ENCODE measurements at places on chromosomes 1 and 21.

DNA sequence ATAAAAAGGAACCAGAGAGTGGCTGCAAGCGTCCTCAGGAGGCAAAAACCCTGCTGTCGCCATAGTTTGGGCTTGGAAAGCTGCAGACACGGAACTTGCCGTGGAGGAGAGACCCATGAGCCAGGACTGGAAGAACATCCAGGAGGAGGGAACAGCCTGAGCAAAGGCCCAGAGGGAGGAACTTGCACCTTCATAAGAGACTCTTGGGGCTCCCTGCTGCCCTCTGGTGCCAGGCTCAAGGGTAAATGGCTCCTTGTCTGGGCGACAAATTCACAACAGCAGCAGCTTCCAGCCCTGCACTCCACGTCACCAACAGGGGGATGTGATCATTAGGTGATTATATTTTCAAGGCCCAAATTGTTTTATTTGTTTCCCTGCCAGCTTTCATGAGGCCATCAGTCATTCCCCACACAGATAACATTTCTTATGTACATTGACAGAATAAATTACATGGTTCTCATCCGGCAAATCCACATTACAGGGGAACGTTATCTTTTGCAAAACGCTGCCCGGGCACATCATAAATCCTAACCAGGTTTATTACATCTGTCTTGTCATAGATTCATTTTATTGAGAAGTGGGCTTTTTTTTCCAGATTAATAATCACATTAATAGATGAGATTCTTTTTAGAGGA is 143.0 kb upstream of the GRIK3 start:
- peak; percentile 21 for DNase-seq
- no peak overlapping the region for H3K27ac ChIP-seq
- no peaks in the 10 kb centered on the region for H3K27me3 ChIP-seq

DNA sequence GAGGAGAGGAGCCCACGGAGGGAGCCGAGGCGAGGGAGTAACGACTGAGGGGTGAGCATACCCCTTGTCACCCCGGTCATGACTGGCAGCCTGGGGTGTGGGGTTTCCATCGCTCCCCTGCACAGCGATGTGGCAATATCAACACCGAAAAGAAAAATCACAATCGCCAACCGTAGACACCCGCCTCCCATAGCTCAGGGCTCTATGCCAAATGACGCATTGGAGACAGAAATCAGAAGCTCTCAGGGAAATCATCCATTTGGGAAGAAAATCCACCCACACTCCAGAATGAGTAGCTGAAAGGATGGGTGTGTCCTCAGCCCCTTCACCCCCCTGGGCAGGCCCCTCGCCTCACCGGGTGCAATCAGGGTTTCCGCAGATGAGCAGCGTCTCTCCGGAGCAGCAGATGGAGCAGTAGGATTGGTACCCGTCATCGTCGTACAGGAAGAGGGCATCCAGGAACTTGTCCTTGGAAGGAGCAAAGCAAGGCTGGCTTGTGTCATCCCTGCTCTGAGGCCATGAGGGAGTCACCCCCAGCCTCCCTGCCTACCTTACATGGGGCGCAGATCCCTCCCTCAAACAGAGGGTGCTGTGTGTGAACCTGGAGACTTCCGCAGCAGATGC is 2.5 kb downstream of the DNMT3L start:
- no peak overlapping the region for H3K27ac ChIP-seq
- peaks cover 2% of the 10 kb centered on the region for H3K27me3 ChIP-seq

DNA sequence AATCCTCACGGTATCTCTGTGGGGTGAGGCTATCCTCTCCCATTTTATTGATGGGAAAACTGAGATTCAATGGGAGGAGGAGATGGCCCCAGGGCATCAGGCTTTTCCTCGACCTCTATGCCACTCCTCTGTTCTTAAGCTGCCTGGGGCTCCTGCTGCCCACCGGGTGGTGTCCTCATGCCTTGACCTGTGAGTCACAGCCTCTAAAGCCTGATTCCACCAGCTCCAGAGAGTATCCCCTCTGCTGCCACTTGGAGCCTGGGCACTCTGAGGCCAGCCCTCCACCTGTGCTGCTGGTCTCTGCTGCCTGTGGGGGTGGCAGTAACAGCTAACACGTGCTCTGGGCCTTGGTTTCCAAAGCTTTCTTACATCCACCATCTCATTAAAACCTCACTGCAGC is 241.2 kb downstream of the TRABD2B start:
- no peak overlapping the region for H3K27ac ChIP-seq
- no peaks in the 10 kb centered on the region for H3K27me3 ChIP-seq
- no peak overlapping the region for H3K4me3 ChIP-seq
- no peak for DNase-seq
- H3K4me1 ChIP-seq, result no peaks in the 10 kb centered on the region

- DNase-seq, result no peak
- H3K27ac ChIP-seq, result no peak overlapping the region
- H3K36me3 ChIP-seq, result no peaks in the 10 kb centered on the region
- no peaks in the 10 kb centered on the region for H3K4me1 ChIP-seq
- no peaks in the 10 kb centered on the region for H3K27me3 ChIP-seq
These were observed 6.1 kb upstream of the KRTAP23-1 start for GRCh38 chr21:30354308-30355005.

GRCh38 chr1:198888379-198888943 is 249.6 kb downstream of the PTPRC start:
- no peak overlapping the region for H3K27ac ChIP-seq
- H3K36me3 ChIP-seq, result peaks cover 5% of the 10 kb centered on the region
- peaks cover 33% of the 10 kb centered on the region for H3K4me1 ChIP-seq

DNA sequence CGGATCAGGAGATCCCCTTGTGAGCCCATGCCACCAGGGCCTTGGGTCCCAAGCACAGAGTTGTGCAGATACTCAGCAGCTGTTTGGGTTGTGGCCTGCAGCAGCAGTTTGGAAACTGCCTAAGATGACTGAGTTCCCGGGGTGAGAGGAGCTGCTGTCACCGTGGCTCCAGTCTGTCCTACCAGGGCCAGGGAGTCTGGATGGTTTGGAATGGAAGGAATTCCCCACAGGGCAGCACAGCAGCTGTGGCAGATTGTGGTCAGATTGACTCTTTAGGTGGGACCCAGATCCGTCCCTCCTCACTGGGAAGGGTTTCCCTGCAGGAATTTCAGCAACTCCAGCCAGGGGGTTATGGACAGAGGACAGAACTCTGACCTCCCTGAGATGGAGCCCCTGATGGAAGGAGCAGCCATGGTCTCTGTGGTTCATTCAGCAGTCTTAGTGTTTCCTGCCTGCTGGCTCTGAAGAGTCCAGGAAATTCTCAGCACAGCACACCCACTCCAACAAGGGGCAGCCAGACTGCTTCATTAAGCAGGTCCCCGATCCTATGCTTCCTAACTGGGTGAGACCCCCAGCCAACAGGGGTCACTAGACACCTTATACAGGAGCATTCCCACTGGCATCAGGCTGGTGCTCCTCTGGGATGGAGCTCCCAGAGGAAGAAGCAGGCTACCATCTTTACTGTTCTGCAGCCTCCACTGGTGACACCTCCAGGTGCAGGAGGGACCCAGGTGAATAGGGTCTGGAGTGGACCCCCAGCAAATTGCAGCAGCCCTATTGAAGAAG is 51.5 kb upstream of the TNFSF4 start:
- no peaks in the 10 kb centered on the region for H3K27me3 ChIP-seq
- H3K36me3 ChIP-seq, result no peaks in the 10 kb centered on the region
- DNase-seq, result no peak
- H3K27ac ChIP-seq, result no peak overlapping the region

- no peak overlapping the region for H3K4me3 ChIP-seq
- H3K27me3 ChIP-seq, result no peaks in the 10 kb centered on the region
- no peaks in the 10 kb centered on the region for H3K36me3 ChIP-seq
- no peak for DNase-seq
- H3K4me1 ChIP-seq, result no peaks in the 10 kb centered on the region
- no peak overlapping the region for H3K27ac ChIP-seq
These were observed 27.7 kb downstream of the VASH2 start for GRCh38 chr1:212977781-212978645.

GRCh38 chr1:23977187-23977853 is 2.8 kb downstream of the SRSF10 start:
- no peak overlapping the region for H3K27ac ChIP-seq
- DNase-seq, result no peak
- H3K27me3 ChIP-seq, result no peaks in the 10 kb centered on the region
- H3K36me3 ChIP-seq, result peaks cover 3% of the 10 kb centered on the region
- H3K4me3 ChIP-seq, result no peak overlapping the region

DNA sequence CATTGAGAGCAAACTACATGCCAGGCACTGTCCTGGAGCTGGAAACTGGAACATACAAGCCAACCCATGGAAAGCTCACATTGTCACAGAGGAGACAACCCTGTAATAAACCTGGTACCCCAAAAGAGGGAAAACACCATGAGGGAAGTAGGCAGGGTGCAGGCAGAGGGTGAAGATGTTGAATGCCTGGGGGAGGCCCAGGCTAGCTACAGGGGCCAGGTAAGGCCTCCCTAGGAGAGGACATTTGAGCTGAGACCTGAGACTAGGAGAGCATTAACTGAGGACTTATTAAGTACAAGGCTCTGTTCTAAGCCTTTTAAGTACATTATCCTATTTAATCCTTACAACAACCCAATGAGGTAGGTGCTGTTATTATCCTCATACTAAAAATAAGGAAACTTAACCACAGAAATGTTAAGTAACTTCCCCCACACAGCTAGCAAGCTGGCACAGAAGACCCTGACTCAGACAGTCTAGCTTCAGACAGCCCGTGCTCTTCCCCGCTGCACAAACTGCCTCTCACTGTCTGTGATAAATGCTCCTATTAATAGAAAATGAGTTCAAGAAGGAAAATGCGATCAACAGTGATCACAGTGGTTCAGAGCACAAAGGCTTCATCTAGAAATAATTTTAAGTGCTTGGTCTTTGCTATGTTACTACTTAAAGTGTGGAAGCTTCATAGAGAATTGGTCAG is 41.8 kb downstream of the ZNF281 start:
- H3K36me3 ChIP-seq, result no peaks in the 10 kb centered on the region
- H3K4me3 ChIP-seq, result no peak overlapping the region
- DNase-seq, result no peak
- no peak overlapping the region for H3K27ac ChIP-seq
- peaks cover 13% of the 10 kb centered on the region for H3K4me1 ChIP-seq
- no peaks in the 10 kb centered on the region for H3K27me3 ChIP-seq

DNA sequence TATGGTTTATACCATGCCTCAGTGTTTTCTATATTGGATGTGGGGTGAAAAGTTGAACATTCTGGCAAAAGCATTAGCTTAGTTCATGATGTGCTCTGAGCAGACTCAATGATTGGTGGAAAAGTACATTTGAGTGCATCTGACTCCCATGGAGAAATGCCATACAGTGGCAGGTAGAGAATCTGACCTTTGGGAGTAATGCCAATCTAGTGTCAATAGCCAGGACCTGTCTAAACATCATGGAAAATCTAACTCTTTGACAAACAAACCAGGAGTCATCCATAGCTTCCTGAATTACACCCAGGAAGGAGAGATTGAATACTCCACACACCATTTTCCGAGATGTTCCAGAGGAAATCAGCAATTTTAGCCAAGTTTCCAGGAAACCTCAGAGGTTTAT is 51.0 kb downstream of the XCL1 start:
- DNase-seq, result no peak
- H3K4me1 ChIP-seq, result no peaks in the 10 kb centered on the region
- no peaks in the 10 kb centered on the region for H3K27me3 ChIP-seq
- no peak overlapping the region for H3K27ac ChIP-seq
- H3K36me3 ChIP-seq, result no peaks in the 10 kb centered on the region

DNA sequence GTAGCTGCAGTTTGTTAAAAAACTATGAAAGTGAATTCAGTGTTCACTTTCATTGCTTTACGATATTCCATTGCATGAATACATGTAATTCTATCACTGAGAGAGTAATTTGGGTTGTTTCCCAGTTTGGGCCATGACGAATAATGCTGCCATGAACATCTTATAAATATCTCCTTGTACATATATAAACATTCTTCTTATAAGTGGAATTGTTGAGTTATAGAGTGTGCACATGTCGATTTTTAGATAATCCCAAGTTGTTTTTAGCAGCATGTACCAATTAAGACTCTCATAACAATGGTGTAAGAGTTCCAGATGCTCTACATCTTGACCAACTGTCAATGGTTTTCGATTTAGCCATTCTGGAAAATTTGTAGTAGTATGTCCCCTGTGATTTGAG is 40.9 kb downstream of the ALG6 start:
- no peak overlapping the region for H3K27ac ChIP-seq
- no peaks in the 10 kb centered on the region for H3K36me3 ChIP-seq
- no peaks in the 10 kb centered on the region for H3K4me1 ChIP-seq
- DNase-seq, result no peak

DNA sequence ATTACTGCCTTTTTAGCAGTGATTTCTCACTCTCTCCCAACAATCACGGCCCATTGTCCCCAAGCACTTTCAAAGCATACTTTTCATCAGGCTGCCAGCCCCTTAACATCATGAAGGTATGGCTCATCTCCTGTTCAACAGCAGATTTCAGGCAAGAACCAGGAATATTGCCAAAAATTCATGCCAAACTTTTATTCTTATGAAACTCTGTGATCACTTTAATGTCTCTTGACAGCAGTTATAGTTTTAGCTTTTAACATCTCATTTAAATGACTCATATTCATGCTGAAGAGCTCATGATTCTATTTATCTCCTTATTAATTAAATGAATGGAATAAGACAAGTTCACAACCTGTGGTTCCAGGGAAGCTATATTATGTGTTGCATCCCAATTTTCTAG is 235.1 kb downstream of the GRIK1 start:
- no peak overlapping the region for H3K4me3 ChIP-seq
- H3K27me3 ChIP-seq, result no peaks in the 10 kb centered on the region
- no peaks in the 10 kb centered on the region for H3K36me3 ChIP-seq
- no peaks in the 10 kb centered on the region for H3K4me1 ChIP-seq
- H3K27ac ChIP-seq, result no peak overlapping the region
- no peak for DNase-seq

DNA sequence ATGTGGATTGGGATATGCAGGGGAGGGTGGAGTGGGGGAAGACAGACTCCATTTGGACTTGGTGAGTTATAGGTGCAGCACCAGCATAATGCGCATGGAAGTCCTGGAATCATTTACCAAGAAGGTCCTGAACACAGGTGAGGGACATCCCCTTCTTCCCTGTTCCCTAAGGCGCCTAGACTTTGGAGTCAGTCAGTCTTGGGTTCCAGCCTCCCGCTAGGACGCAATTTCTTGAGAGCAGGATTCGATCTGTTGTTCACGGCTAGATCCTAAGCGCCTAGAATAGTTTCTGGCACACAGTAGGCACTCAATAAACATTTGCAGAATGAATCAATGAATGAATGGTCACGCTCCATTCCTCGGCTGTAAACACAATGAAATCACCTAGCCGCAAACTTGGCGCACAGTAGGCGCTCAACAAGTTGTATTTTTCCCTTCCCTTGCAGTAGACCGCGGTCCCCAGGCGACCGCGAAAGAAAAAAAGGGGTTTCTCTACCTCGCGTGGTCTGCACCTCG is 1.0 kb upstream of the AK4 start:
- no peaks in the 10 kb centered on the region for H3K36me3 ChIP-seq
- no peak for DNase-seq
- H3K27me3 ChIP-seq, result no peaks in the 10 kb centered on the region
- no peaks in the 10 kb centered on the region for H3K4me1 ChIP-seq
- H3K27ac ChIP-seq, result no peak overlapping the region
